Activated CD8-positive, alpha-beta T cell treated with anti-CD3 and anti-CD28 coated beads, Interleukin-2, amount 10 ng/mL, durations not matched to agents 7 days and 5 days (primary cell): ENCODE measurements at places on chromosomes 5 and 9.

- DNase-seq: no peak
- H3K4me1 ChIP-seq: no peaks in the 10 kb centered on the region
- H3K27me3 ChIP-seq: peaks cover 2% of the 10 kb centered on the region
- no peak overlapping the region for H3K4me3 ChIP-seq
- no peaks in the 10 kb centered on the region for H3K36me3 ChIP-seq
- H3K27ac ChIP-seq: no peak overlapping the region
Measured at GRCh38 chr5:132344775-132345514, 24.6 kb upstream of the SLC22A5 start.

- H3K36me3 ChIP-seq: no peaks in the 10 kb centered on the region
- no peak overlapping the region for H3K27ac ChIP-seq
- H3K27me3 ChIP-seq: no peaks in the 10 kb centered on the region
- H3K4me1 ChIP-seq: no peaks in the 10 kb centered on the region
Measured at GRCh38 chr9:120214332-120214731, 365.6 kb downstream of the CDK5RAP2 start.

GRCh38 chr9:98897745-98898144 lies 46.0 kb upstream of the COL15A1 start:
- H3K27me3 ChIP-seq: peaks cover 29% of the 10 kb centered on the region
- no peak overlapping the region for H3K27ac ChIP-seq
- H3K4me1 ChIP-seq: peaks cover 6% of the 10 kb centered on the region
- DNase-seq: no peak
- H3K4me3 ChIP-seq: no peak overlapping the region

- H3K4me3 ChIP-seq: no peak overlapping the region
- no peaks in the 10 kb centered on the region for H3K36me3 ChIP-seq
- no peak for DNase-seq
- no peaks in the 10 kb centered on the region for H3K27me3 ChIP-seq
- H3K4me1 ChIP-seq: no peaks in the 10 kb centered on the region
- no peak overlapping the region for H3K27ac ChIP-seq
Measured at GRCh38 chr9:110606179-110606790, 26.7 kb upstream of the SVEP1 start.

DNA sequence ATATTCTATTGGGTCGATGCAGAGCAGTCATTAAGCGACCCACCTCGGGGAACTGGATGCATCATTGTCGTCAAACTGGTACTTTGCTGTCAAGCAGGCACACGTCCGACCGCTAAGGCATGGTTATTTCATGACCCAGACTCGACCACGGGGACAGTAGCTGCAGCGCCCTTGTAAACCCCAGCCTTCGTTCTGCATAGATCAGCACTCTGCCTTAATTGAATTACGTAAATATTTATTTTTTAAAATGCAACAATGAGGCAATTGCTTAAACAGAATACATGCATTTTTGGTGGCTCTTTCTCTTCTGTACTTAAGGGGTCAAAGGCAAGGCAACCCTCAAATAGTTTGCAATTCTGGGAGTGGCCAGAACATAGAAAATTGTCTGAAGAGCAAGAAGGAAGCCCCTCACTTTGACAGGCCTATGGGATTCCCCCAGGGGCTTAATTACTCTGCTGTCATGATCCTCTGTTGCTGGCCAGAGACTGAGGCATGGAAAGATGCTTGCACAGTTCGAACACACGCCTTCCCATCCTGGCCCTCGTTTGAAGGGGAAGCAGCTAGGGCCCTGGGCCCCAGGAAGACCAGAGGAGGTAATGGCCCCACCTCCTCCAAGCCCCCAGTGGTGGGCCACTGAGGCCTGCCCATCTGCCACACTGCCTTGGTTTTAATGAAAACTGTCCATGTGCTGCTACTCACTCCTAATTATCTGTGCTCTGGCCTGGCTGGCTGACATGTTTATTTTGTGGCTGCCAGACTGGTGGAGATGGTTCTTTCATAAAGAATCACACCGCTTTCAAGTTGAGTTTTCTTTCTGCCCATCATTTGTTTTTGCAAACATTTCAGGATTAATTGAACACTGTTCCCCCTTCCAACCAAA lies 169.7 kb upstream of the MAST4 start:
- no peaks in the 10 kb centered on the region for H3K36me3 ChIP-seq
- H3K27ac ChIP-seq: no peak overlapping the region
- no peaks in the 10 kb centered on the region for H3K4me1 ChIP-seq
- H3K27me3 ChIP-seq: peaks cover 6% of the 10 kb centered on the region

DNA sequence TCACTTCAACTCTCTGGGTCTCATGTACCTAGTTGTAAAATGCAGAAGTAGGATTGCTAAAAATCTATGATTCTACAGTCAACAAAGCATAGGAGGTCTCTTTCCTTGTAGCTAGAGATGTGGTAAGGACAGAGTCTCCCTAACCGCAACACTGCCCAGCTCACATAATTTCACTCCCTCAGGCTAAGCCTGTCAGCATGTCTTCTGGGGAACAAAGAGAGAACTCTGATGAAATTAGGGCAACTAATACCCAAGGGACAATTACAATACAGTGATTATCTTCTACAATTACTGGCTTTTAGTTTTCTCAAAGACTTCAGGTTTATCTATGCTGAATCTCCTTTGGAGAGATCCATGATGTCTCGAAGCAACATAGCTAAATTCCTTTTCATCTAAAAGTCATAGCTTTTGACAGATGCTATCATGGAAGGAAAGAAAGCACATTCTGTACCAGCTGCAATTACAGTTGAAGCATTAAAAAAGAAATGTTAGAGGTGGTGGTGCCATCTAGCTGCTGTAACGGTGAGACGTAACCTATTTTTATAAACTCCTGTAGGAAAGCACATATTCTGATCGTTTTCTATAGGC lies 141.1 kb upstream of the TARS1 start:
- DNase-seq: no peak
- no peaks in the 10 kb centered on the region for H3K27me3 ChIP-seq
- H3K4me1 ChIP-seq: no peaks in the 10 kb centered on the region
- no peak overlapping the region for H3K27ac ChIP-seq
- no peak overlapping the region for H3K4me3 ChIP-seq
- no peaks in the 10 kb centered on the region for H3K36me3 ChIP-seq

- no peaks in the 10 kb centered on the region for H3K36me3 ChIP-seq
- H3K27ac ChIP-seq: no peak overlapping the region
- H3K4me1 ChIP-seq: no peaks in the 10 kb centered on the region
- H3K27me3 ChIP-seq: no peaks in the 10 kb centered on the region
- no peak for DNase-seq
Measured at GRCh38 chr9:106712279-106712678, 150.7 kb upstream of the ZNF462 start.

- H3K27ac ChIP-seq: no peak overlapping the region
- H3K27me3 ChIP-seq: no peaks in the 10 kb centered on the region
- no peak for DNase-seq
- H3K4me3 ChIP-seq: no peak overlapping the region
- no peaks in the 10 kb centered on the region for H3K4me1 ChIP-seq
Measured at GRCh38 chr5:91864962-91865361, 481.8 kb upstream of the ARRDC3 start.

- H3K4me1 ChIP-seq: peaks cover 10% of the 10 kb centered on the region
- no peak overlapping the region for H3K4me3 ChIP-seq
- H3K27me3 ChIP-seq: no peaks in the 10 kb centered on the region
Measured at GRCh38 chr9:130740218-130741023, 46.8 kb downstream of the EXOSC2 start.

GRCh38 chr5:75138689-75139088 lies 86.3 kb upstream of the GCNT4 start:
- no peak overlapping the region for H3K4me3 ChIP-seq
- peaks cover 1% of the 10 kb centered on the region for H3K36me3 ChIP-seq
- H3K27ac ChIP-seq: no peak overlapping the region
- no peaks in the 10 kb centered on the region for H3K27me3 ChIP-seq

DNA sequence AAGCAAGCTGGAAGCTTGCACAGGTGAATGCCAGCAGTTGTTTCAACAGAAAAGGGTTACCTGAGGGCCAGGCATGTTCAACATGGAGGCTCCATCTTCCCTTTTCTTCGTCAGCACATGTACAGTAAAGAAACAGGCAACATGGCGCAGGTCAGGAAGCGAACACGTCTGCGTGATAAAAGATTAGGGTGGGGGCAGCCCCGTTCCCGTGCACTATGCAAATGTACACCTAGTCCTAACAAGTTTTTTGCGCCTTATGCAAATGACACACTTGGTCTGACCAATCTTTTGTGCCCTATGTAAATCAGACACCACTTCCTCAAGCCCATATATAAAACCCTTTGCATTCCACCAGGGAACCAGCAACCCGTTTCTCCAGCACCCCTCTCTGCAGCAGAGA lies 452.1 kb upstream of the PTPRD start:
- DNase-seq: no peak
- no peak overlapping the region for H3K4me3 ChIP-seq
- no peaks in the 10 kb centered on the region for H3K4me1 ChIP-seq
- no peak overlapping the region for H3K27ac ChIP-seq
- H3K36me3 ChIP-seq: no peaks in the 10 kb centered on the region

DNA sequence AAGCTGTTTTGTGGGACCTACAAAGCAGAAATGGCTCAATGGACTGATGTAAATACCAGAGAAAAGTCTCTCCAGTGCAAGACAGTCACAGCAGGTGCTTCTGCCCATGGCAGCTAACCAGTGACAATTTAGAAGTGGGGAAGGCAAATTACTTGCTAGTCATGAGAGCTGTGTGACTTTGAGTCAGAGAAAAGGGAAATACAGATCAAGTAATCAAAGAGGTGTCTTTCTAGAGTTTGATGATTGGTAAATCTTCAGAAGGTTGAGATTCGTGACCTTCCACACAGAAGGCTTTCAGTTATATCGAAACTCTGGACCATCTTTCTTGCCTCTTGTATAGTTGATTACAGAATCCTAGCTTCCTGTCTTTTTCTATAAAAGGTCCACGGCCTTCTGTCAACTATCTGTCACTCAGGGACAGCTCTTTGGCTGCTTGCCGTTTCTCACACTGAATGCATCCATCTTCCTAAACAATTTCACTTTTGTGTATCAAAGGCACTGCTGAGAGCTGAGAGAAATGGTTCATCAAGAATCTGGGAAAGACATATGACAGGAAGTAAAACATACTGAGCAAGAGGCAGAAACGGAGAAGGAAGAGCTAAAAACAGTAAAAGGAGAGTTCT lies 993.9 kb upstream of the ACO1 start:
- H3K4me1 ChIP-seq: peaks cover 5% of the 10 kb centered on the region
- H3K27ac ChIP-seq: no peak overlapping the region
- no peak for DNase-seq

- H3K27me3 ChIP-seq: no peaks in the 10 kb centered on the region
- no peak for DNase-seq
- no peak overlapping the region for H3K27ac ChIP-seq
- H3K36me3 ChIP-seq: peaks cover 11% of the 10 kb centered on the region
Measured at GRCh38 chr9:136314944-136315343, 11.1 kb upstream of the CCDC187 start.

GRCh38 chr9:95211028-95211427 lies 106.5 kb downstream of the FANCC start:
- peaks cover 4% of the 10 kb centered on the region for H3K4me1 ChIP-seq
- H3K27me3 ChIP-seq: no peaks in the 10 kb centered on the region
- no peak overlapping the region for H3K4me3 ChIP-seq
- no peak overlapping the region for H3K27ac ChIP-seq
- no peaks in the 10 kb centered on the region for H3K36me3 ChIP-seq

GRCh38 chr9:129440435-129441186 lies 180.3 kb downstream of the C9orf50 start:
- H3K4me1 ChIP-seq: peaks cover 36% of the 10 kb centered on the region
- no peaks in the 10 kb centered on the region for H3K36me3 ChIP-seq
- peaks cover 51% of the 10 kb centered on the region for H3K27me3 ChIP-seq
- peak overlapping the region; percentile 13 for H3K4me3 ChIP-seq
- DNase-seq: no peak
- H3K27ac ChIP-seq: peak overlapping the region; percentile 66

GRCh38 chr5:133367071-133367786 lies 245.1 kb downstream of the FSTL4 start:
- no peak overlapping the region for H3K4me3 ChIP-seq
- DNase-seq: no peak
- no peaks in the 10 kb centered on the region for H3K36me3 ChIP-seq
- peaks cover 4% of the 10 kb centered on the region for H3K27me3 ChIP-seq
- no peak overlapping the region for H3K27ac ChIP-seq
- H3K4me1 ChIP-seq: no peaks in the 10 kb centered on the region

- H3K4me1 ChIP-seq: peaks cover 3% of the 10 kb centered on the region
- H3K27ac ChIP-seq: no peak overlapping the region
- no peak overlapping the region for H3K4me3 ChIP-seq
- H3K36me3 ChIP-seq: no peaks in the 10 kb centered on the region
- H3K27me3 ChIP-seq: peaks cover 3% of the 10 kb centered on the region
- DNase-seq: no peak
Measured at GRCh38 chr5:14467886-14468285, 113.7 kb upstream of the OTULINL start.
